ENCODE measurements at places on chromosomes 5 and 9. TPM values are rescaled to one million over a fixed set of nuclear protein-coding genes. Genes with fewer than 3 reads are reported as not detected.

- no peaks in the 10 kb centered on the region for H3K4me1 ChIP-seq
- no peak overlapping the region for H3K27ac ChIP-seq
- no peak for DNase-seq
- no peaks in the 10 kb centered on the region for H3K27me3 ChIP-seq
- no peak overlapping the region for H3K4me3 ChIP-seq
These were observed 216.3 kb downstream of the CDK5RAP2 start for GRCh38 chr9:120363697-120364096.

GRCh38 chr5:127074466-127074865, 1.2 kb upstream of the C5orf63 start:
- peaks cover 14% of the 10 kb centered on the region for H3K36me3 ChIP-seq
- H3K27me3 ChIP-seq: no peaks in the 10 kb centered on the region
- no peak overlapping the region for H3K27ac ChIP-seq
- peaks cover 20% of the 10 kb centered on the region for H3K4me1 ChIP-seq
- no peak overlapping the region for H3K4me3 ChIP-seq

DNA sequence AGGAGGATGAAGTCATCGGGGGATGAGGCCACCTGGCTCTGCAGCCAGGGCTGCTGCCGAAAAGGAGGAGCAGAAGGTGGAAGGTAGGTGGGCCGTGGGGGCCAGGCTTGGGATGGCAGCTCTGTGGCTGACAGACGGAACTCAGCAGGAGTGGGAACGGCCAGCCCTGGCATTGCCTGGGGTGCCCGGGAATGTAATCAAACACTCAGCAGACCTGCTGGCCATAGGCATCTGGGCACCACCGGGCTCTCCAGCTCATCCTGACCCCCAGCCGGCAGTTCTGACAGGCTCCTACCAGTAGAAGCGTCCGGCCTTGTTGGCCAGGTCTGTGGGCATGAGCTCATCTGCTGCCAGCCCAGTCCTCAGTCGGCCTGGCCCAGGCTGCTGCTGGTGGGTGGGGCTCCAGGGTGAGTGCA, 4.3 kb upstream of the FAT2 start:
- H3K27me3 ChIP-seq: no peaks in the 10 kb centered on the region
- no peaks in the 10 kb centered on the region for H3K36me3 ChIP-seq
- H3K4me1 ChIP-seq: no peaks in the 10 kb centered on the region
- no peak overlapping the region for H3K27ac ChIP-seq
- no peak overlapping the region for H3K4me3 ChIP-seq

GRCh38 chr9:135004772-135005171, 82.7 kb upstream of the OLFM1 start:
- H3K4me3 ChIP-seq: no peak overlapping the region
- no peaks in the 10 kb centered on the region for H3K4me1 ChIP-seq

DNA sequence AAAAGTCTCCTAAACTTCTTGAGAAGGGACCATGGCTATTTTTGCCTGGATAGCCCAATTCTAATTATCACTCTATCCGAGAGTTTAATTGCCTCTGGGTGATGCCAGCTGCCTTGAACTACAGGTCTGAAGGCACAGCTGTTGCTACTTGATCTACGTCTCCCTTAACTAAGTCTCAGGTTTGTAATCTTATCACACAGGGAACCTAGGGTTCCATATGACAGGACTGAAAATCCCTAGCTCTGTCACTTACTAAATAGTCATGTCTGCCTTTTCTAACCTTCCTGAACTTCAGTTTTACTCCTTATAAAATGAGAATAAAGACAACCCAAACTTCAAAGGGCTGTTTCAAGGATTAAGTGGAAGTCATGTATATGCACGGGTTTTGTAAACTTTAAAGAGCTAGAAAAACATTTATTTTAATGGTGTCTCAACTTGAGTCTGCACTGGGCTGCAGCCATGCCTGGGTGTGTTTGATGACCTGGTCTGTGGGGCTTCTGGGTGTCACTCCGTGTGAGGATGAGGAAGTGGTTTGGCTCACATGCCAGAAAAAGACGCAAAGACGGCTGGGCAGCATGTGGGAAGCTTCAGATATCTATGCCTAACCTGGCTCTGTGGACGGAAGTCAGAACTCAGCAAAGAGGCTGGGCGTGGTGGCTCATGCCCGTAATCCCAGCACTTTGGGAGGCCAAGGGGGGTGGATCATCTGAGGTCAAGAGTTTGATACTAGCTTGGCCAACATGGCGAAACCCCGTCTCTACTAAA, 129.3 kb upstream of the SLC44A1 start:
- no peaks in the 10 kb centered on the region for H3K36me3 ChIP-seq
- peak; percentile 36 for DNase-seq
- H3K4me3 ChIP-seq: no peak overlapping the region
- H3K27ac ChIP-seq: peak overlapping the region; percentile 64
- peaks cover 26% of the 10 kb centered on the region for H3K4me1 ChIP-seq

GRCh38 chr5:33235304-33235703, 205.5 kb upstream of the TARS1 start:
- H3K36me3 ChIP-seq: no peaks in the 10 kb centered on the region
- DNase-seq: no peak
- H3K27ac ChIP-seq: no peak overlapping the region
- H3K4me3 ChIP-seq: no peak overlapping the region
- peaks cover 24% of the 10 kb centered on the region for H3K4me1 ChIP-seq

DNA sequence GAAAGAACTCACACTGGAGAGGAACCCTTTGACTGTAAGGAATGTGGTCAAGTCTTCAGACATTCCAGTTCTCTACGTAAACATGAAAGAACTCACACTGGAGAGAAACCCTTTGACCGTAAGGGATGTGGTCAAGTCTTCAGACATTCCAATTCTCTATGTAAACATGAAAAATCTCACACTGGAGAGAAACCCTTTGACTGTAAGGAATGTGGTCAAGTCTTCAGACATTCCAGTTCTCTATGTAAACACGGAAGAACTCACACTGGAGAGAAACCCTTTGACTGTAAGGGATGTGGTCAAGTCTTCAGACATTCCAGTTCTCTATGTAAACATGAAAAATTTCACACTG, 32.6 kb downstream of the MAPK9 start:
- no peak overlapping the region for H3K27ac ChIP-seq
- H3K27me3 ChIP-seq: no peaks in the 10 kb centered on the region
- no peak overlapping the region for H3K4me3 ChIP-seq
- H3K36me3 ChIP-seq: peaks cover 88% of the 10 kb centered on the region
- no peaks in the 10 kb centered on the region for H3K4me1 ChIP-seq

GRCh38 chr5:93603793-93604643, 21.0 kb downstream of the NR2F1 start:
- no peak overlapping the region for H3K27ac ChIP-seq
- H3K36me3 ChIP-seq: peaks cover 1% of the 10 kb centered on the region
- peaks cover 7% of the 10 kb centered on the region for H3K4me1 ChIP-seq

SEMA6A gene
- total RNA-seq: not detected

COL23A1 gene
- not detected for total RNA-seq

GGTA1 gene
- total RNA-seq: not detected

UNC13B gene
- total RNA-seq: 0.12 TPM

SPARC gene
- total RNA-seq: 1.1 TPM

Measured in activated CD4-positive, alpha-beta T cell treated with anti-CD3 and anti-CD28 coated beads, Interleukin-2, amount 10 ng/mL, durations not matched to agents 7 days and 5 days (primary cell).